ENCODE measurements at places on chromosomes 16 and 17. TPM values are rescaled to one million over a fixed set of nuclear protein-coding genes. Genes with fewer than 3 reads are reported as not detected.

GRCh38 chr16:68235108-68235886, 630 bp downstream of the ESRP2 start:
- no peak for DNase-seq

DNA sequence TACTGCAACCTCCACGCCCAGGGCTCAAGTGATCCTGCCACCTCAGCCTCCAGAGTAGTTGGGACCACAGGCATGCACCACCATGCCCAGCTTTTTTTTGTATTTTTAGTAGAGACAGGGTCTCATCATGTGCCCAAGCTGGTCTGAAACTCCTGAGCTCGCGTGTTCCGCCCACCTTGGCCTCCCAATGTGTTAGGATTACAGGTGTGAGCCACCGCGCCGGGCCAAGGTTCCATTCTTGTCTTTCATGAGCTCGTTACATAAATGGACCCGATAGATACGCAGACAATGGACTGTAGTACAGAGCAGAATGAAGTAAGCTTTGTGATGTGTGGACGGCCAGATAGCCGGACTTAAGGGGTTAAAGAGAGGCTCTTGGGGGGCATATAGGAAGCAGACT, 19.3 kb downstream of the UBN1 start:
- no peak for DNase-seq

GRCh38 chr17:63524051-63524450, 893 bp downstream of the KCNH6 start:
- DNase-seq: no peak

Gene ITPRIPL2
- 88.9 TPM for total RNA-seq

- peak; percentile 95 for DNase-seq
These were observed 217.3 kb downstream of the RBFOX3 start for GRCh38 chr17:79393358-79394052.

DNA sequence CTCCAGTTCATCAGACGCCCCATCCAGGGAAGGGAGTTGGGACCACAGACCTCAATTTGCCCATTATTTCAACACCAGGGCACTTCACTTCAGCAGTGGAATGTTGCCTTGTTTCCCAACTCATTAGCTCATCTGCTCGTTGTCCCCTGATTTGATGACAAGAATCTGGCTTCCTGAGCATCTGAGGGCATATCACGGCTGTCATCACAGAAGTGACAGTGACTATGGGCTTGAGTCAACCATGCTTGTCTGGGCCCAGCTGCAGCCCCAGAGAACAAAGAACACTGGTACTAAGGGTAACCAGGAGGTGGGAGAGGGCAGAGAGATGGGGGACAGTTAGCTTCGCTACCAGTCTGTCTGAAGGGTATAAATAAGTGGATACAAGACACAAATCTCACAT, 266.0 kb upstream of the SDK2 start:
- no peak for DNase-seq

Gene SP6
- total RNA-seq: 0.78 TPM

Gene LITAF
- 157 TPM for total RNA-seq

DNA sequence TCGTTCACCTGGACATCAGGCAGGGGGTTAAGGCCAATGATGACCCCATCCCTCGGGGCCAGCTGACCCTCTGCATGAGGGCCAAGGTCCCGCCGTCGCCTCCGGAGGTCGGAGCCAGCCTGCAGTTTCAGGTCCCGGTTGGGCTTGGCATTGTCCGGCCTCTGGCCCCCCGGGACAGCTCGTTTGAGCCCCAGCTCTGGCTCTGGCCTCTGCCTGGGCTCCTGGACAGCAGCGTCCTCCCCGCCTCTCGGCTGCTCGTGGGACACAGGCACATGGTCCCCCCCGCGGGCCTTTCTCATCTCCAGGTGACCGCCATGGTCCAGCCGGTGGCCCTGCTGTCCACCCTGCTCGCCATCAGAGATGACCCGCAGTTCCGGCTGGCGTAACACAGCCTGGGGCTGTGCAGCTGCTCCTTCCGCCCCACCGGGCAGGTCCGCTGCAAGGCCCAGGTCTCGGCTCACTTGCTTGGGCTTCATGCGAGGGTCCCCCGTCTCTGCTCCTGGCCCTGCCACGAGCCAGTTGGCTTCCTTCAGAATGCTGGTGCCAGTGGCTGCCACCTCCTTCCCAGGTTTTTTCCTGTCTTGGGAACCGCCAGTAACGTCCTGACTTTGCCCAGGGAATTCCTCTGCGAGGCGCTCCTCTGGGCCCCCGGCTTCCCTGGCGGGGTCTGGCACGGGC, 6.7 kb downstream of the NDUFAF8 start:
- DNase-seq: no peak

DNA sequence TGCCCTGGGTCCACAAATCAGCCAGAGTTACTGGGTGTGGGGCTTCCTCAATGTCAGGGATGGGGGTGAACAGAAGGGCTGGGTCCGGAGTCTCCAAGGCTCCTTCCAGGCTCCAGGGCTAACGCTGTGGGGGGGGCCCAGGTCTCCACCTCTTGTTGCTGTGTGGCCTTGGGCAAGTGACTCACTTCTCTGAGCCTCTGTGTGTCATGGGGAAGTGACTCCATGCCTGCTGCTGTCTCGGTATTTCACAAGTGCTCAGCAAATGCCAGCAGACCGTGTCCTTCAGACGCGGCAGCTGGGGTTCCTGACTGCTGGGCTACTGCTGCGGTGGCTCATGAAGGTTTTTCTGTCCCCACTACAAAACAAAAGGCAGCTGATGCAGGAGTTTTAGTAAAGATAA, 26.6 kb downstream of the JPH3 start:
- no peak for DNase-seq

Gene UNC13D
- 17.7 TPM for total RNA-seq

DNA sequence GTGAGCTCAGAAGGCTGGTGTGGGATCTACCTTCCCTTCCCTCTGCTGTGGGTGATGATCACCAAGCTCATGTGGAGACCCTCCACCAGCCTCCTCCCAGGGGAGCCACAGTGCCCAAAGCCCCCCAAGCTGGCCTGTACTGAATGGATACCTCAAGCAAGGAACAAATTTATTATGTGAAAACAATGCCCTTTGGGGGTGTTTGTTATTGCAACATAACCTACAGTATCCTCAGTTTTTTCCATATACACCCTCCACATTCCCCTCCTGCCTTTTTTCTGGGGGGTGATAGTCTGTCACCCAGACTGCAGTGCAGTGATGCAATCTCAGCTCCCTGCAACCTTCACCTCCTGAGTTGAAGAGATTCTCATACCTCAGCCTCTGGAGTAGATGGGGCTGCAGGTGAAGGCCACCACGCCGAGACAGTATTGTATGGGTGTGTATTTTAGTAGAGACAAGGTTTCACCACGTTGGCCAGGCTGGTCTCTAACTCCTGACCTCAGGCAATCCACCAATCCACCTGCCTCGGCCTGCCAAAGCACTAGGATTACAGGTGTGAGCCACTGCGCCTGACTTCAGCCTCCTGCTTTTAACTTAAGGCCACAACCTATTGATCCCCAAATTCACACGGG, 215.9 kb downstream of the CPPED1 start:
- peak; percentile 26 for DNase-seq

GRCh38 chr16:2471653-2472487, 773 bp downstream of the NTN3 start:
- no peak for DNase-seq

GRCh38 chr16:80056324-80056723, 455.8 kb upstream of the MAF start:
- DNase-seq: no peak

DNA sequence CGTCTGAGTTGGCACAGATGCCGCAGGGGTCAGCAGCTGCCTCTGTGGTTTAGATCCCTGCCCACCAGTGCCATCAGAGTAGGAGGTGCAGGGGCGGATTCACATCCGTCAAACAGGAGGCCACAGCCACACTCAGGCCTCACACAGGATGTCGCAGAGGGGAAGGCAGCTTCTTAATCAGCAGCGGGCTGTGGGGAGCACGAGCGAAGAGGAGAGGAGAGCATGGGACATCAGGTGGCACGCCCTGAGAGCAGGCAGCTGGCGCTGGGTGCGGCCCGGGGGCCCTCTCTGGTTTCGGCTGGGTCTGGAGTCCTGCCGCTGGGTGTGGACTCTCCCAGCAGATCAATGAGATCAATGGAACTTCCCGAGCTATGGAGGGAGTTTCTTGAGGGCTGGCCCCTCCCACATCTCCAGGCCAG, 9.6 kb downstream of the LLGL2 start:
- DNase-seq: no peak

Gene OR3A2
- not detected for total RNA-seq

DNA sequence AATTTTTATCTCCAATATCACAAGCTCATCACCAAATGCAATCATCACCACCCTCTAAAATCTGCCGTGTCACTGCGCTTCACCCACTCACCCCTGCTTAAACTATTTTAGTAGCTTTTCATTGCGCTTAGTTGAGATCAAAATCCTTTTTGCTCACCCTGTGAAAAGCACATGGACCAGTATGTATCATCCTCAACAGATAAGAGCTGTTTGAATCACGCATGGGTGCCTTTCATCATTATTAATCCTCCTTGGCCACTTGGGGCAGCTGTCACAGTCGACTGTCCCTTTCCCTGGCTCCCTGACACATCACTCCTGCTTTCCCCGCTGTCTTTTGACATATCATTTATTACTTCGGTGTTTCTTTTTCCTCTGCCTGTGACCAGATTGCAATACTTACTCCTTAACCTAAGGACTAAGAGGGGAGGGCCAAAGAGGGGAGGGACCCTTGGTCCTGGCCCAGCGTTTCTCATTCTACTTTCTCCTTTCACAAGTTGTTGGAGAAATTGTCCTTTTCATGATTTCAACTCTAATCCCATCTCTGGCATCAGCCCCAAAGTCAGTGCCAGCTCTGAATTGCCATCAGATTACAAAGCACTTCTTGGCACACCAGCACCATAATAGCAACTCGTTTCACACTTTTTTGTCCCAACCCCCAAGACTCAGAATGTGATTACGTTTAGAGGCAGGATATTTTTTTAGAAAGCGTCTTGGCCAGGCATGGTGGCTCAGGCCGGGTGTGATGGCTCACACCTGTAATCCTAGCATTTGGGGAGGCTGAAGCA, 8.6 kb upstream of the KDM6B start:
- DNase-seq: peak; percentile 70

GRCh38 chr17:77548967-77549366, 408.2 kb downstream of the SEC14L1 start:
- no peak for DNase-seq

DNA sequence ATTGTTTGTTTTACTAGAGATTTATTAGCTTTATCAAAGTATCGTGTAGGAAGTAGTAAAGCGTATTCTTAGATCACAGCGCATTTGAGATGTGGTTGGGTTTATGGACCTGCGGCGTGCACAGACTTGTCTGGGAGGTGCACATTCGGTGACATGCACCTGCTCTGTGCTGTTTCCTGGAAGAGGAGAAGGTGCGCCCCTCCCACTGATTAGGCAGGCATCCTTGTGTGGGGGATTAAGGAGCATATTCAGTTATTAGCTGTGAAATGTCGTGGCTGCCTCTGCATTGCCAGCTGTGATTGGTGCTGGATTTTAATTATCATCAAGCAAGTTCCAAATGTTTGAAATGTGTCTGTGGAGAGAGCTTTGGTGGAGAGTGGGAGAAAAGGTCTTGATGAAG, 903.8 kb upstream of the RBFOX1 start:
- no peak for DNase-seq

Gene MRM3
- 7.8 TPM for total RNA-seq

- peak; percentile 65 for DNase-seq
These were observed 17.5 kb downstream of the EMC8 start for GRCh38 chr16:85781695-85782370.

GRCh38 chr17:12789481-12790248, at the start of gene ARHGAP44:
Gene ARHGAP44, plus strand, starts transcription at chr17:12789498. Its CDS starts 341 bp downstream, at chr17:12789839.
- DNase-seq: peak; percentile 91

DNA sequence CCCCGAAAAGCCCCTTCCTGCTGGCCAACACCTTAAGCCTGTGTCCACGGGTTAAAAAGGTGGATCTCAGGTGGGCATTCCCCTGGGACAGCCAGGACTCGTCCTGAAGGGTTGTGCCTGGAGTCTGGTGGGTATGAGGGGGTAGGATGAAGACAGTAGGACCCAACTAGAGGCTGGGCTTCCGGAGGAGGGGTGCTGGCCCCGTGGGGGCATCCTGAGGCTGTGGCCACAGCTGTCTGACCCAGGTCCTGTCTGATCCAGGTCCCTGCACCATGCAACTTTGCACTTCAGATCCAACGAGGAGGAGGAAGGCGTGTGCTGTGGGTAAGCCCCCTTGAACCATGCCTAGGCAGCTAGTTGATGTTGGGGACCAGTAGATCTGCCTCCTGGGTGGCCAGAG, 37.6 kb upstream of the CPNE2 start:
- no peak for DNase-seq

Gene LAT
- total RNA-seq: 16.7 TPM

Gene BICDL2
- total RNA-seq: 0.10 TPM

Gene CLDN6
- total RNA-seq: not detected

Gene ADGRG1
- total RNA-seq: 33.0 TPM

Gene TAF15
- total RNA-seq: 136 TPM

- no peak for DNase-seq
These were observed 204.3 kb downstream of the RAB11FIP4 start for GRCh38 chr17:31595666-31596381.

Gene ADORA2B
- total RNA-seq: 0.71 TPM

Gene KRTAP2-1
- total RNA-seq: not detected

Gene KCNH4
- total RNA-seq: 0.32 TPM

DNA sequence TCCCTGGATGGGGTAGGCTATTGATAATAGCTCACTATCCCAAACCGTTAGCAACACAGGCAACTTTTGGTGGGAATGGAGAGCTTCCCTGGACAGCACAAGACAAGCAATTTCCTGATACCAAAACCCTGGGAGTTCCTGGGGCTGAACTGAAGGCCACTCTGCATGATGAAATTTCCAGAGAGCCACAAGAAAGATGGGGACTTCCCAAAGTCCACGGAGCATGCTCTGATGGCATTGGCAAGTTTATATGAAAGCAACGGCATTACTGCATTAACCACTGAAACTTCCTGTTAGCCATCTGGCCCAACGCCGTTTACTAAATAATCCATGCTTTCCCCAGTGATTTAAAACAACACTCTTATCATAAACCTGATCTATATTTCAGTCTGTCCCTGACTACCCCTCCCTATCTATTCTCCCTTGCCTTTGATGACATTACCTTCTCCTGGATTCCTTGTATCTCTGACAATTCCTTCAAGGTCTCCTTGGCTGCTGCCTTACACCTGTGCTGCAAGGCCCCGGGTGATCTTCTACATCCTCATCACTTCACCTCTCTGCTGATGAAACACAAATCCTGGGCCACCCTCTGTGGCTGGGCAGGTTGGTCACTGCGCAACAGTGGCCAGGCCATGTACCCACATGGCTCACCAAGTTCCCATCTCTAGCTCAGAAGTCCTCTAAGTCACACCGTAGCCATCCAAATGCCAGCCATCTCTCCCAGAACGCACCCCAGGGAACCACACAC, 108.5 kb upstream of the RCVRN start:
- DNase-seq: no peak

- DNase-seq: no peak
These were observed 181.5 kb upstream of the MON1B start for GRCh38 chr16:77009453-77009852.

DNA sequence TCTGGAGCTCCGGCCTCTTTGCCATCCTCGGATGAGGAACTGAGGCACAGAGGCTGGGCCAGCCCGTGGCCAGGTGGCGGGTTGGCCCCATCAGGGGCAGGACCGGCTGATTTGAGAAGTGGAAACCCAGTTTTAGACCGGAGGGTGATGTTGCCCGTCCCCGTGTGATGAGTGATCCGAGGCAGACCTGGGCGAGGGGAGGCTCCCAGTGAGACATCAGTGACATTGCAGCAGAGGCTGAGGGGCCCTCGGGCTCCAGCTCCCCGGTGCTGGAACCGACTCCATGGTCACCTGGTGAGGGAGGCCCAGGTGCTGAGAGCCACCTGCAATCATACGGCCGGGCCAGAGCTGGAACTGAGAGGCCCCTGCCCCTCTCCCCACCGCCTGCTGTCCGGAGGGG, 26.9 kb upstream of the CACNA1H start:
- no peak for DNase-seq

GRCh38 chr17:1264196-1264595, 6.0 kb upstream of the BHLHA9 start:
- DNase-seq: no peak

Gene KCTD19
- total RNA-seq: not detected

Data from aorta (tissue), 5 donors.